ENCODE measurements at places on chromosomes 1 and 21.

- DNase-seq: no peak
Measured at GRCh38 chr1:212675675-212676074, 24.0 kb downstream of the BATF3 start.

DNA sequence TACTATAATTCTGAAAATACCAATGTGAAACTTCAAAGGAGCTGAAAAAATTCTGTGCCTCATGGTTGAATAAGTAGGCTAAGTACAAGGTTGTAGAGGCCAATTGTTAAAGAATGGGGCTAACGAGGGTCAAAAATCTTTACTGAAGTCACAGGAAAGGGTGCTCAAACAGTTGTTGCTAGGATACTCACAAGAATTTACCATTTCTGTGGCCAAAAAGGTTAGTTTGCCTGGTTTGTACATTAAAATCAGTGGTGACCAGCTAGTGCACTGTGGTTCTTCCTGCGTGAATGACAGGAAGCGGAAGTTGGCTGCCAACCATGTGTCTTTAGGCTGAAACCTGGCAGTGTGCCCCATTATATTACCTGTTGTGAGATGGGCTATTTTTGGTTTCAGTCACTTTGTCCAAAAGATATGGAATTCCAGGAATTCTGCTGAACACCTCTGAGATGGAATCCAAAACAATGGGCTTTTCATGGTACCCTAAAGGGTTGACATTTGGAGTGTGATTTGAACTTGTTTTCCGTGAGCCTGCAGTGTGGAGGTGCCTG, 13.5 kb downstream of the MAP3K21 start:
- DNase-seq: no peak

DNA sequence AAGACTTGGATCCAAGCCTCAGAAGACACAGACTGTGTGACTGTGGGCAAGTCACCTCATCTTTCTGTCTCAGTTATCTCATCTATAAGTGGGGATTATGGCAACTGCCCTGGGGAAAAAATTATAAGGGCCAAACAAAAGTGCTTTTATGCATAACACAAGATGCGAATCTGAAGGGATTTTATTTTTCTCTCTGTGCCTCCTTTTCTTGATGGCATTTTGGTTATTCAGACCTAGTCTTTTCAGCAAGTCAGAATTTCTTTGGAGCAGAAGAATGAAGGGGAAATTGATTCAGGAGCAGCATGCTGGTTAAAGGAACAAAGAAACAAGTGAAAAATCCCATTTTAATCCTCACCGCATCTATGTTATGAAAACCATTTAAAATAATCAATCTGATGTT, 86.9 kb downstream of the PBX1 start:
- DNase-seq: no peak

DNA sequence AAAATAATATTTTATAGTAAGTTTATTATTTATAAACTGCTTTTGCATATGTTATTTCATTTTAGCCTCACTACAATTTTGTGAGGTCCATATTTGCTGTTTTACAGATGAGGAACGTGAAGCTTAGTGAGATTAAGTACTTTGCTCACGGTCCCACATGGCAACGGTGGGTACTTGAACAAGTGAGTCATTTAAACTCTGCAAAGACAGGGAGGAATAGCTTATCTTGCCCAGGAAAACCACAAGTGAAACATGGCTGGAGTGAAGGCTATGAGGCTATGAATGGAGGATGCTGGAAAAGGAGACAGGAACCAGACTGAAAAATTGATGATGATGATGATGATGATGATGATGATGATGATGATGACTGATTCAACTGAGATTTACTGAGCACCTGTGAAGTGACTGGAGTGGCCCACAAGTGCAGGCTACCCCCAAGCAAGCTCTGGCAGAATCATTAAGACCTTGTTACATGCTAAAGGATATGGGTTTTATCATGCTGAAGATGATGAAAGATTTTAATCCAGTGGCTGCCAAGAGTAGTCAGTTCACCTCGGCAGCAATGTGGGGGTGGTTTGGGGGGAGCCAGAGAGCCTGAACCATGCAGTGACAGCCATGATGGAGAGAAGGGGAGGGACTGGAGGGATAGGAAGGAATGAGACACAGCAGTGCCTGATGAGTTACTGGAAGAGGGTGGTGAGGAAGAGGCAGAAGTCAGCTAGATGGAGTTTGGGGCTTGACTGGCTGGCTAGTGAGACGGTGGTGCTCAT, 1.4 kb upstream of the ABCA4 start:
- DNase-seq: peak; percentile 75

GRCh38 chr1:44616991-44617702, 57.1 kb downstream of the TMEM53 start:
- DNase-seq: peak; percentile 18

DNA sequence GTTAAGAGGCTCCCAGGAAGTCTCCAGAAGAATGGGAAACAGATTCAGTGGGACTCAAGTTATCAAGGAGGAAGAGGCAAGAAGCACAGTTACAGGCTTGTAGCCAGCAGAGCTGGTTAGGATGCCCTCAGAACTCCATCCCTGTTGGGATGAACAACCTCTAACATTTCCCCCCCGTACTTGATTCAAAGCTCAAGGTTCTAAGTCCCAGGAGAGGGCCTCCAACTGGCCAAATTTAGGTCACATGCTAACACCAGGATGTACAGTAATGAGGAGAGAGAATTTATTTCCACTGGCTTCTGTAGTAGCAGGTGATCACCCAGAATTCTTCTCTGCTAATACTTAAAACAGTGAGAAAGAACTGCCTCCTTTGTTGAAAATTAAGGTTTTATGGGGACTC, 22.3 kb upstream of the HSPA13 start:
- no peak for DNase-seq

- peak; percentile 73 for DNase-seq
Measured at GRCh38 chr1:93021539-93022134, 57.4 kb upstream of the MTF2 start.

GRCh38 chr1:72066431-72066830, 215.9 kb downstream of the NEGR1 start:
- no peak for DNase-seq

DNA sequence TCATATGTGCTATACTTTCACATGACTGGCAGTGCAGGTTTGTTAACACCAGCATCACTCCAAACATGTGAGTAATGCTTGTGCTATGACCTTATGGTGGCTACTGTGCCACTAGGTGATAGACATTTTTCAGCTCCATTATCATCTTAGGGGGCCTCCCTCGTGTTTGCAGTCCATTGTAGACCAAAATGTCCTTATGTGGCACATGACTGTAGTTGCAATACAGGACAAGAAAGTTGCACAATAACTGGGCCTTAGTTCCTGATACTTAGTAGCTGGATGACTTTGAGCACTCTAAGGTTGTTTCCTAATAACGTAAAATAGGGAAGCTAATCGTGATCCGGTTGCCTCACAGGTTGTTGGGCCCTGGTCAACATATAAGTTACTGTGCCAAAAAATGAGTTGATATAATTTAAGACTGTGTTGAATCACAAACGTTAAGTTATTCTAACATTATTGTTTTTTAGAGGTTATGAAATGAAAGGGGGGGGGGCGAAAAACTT, 511 bp upstream of the SNX27 start:
- DNase-seq: peak; percentile 87

GRCh38 chr1:167937709-167938010, 788 bp upstream of the MPC2 start:
- DNase-seq: no peak

DNA sequence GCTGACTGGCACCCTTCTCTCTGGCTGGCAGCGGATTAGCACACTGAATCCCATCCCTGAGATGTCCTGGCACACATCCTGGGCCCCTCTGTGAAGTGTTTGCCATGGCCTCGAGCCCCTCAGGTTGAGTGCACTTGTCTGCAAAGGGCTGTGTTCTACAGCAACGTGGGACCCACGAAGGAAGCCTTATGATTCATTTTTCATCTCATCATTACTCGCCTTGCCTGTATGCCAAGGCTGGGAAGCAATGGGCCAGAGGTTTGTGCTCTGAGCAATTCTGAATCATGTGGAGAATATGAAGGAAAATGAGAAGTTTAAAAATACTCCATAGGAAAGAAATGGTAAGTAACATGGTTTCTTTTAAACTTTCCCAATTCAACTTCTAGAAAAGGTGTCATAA, 124.8 kb upstream of the LMO4 start:
- DNase-seq: peak; percentile 16

DNA sequence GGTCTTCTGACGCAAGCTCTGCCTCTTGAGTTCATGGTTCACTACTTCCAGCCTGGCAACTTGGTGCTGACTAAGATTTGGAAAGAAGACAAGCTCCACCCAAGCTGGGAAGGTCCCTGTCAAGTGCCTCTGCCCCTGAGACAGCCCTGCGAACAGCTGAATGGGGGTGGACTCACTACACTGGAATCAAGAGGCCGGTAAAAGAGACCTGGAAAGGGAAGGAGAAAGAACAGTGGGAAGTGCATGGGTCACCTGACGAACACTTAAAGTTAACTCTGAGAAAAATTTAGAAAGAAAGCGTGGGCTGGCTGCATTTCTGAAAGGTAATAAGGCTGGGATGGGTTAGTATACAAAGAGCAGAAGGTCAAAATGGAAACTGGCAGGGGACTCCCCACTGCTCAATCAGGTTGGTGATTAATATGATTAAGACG, 26.1 kb upstream of the ZNF496 start:
- DNase-seq: peak; percentile 87

- no peak for DNase-seq
Measured at GRCh38 chr1:70819785-70820184, 227.8 kb downstream of the PTGER3 start.

GRCh38 chr1:22413799-22414198, 37.9 kb upstream of the ZBTB40 start:
- no peak for DNase-seq

- no peak for DNase-seq
Measured at GRCh38 chr1:174775621-174776020, 224.1 kb upstream of the CACYBP start.

DNA sequence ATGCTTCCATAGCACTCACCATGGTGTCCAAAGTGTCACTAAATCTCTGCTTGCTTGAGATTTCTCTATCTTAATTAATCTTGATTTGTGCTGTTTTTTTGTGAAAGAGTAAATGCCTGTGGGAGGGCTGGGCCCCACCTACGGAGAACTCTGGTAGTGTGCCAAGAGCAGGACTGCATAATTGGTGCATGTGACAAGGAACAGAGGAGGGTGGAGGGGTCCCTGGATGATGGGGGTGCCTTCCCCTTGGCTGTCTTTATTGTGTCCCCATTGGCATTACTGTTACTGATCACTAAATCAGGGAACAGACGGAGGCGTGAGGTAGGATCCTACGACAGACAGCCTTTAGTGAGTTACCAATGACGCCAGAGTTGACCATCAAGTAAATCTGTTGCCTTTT, 223.4 kb downstream of the DISC1 start:
- DNase-seq: no peak

GRCh38 chr1:25023826-25024225, 93.8 kb upstream of the RUNX3 start:
- no peak for DNase-seq
